ENCODE measurements at places on chromosomes 4 and X.

DNA sequence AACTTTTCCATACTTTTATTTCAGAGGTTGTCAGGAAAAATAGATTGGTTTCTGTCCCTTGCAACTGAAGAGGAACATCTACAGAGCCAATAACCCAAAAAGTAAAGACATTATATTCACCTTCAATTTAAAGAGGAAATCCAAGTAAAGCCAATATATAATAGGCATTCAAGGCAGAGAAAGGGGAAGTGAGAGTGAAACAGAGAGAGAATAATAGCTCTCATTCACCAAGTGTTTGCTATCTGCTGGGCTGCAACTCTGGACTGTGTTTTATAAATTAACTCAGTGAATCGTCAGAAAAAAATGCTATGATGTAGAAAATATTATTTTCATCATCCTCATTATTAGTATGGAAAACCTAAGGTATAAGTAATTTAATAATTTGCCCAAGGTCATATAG is 448.5 kb downstream of the TRAM1L1 start:
- H3K27ac ChIP-seq, result no peak overlapping the region
- DNase-seq, result no peak
- no peaks in the 10 kb centered on the region for H3K36me3 ChIP-seq
- no peaks in the 10 kb centered on the region for H3K27me3 ChIP-seq
- H3K4me3 ChIP-seq, result no peak overlapping the region

DNA sequence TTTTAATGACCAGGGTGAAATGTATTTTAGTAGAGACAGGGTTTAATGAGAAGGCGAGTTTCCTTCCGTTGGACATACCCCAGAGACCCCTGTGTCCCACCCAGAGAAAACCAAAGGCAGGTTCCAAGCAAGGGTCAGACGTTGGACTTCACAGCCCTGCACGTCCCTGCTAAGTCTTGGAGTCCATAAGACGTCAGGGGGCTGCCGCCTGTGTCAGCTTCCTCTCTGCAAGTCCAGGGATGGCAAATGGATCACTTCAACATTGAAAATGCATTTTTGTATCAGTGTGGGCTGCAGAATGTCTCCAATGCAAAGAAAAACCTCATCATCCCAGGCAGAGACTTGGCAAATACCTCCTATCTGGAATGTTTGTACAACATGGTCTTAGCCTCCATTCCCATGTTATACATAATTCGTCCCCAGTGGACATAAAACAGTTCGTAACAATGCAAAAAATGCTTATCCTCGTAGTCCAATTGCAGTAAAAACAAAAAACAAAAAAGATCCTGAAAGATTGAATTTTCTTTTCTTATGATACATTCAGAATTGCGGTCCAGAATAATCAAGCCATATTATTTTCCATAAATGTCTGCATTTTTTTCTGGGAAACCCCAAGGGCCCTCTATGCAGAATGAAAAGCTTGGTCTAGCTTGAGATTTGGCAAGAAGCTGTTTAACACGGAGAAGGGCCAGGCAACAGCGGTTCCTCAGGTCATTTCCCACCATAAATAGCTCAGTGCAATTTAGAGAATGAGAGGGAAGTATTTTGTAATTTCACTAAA is 190.9 kb downstream of the SHOX start:
- no peak overlapping the region for H3K4me3 ChIP-seq
- H3K36me3 ChIP-seq, result no peaks in the 10 kb centered on the region
- DNase-seq, result no peak
- no peaks in the 10 kb centered on the region for H3K4me1 ChIP-seq

- H3K36me3 ChIP-seq, result no peaks in the 10 kb centered on the region
- no peak overlapping the region for H3K4me3 ChIP-seq
- no peak overlapping the region for H3K27ac ChIP-seq
- no peaks in the 10 kb centered on the region for H3K27me3 ChIP-seq
- H3K4me1 ChIP-seq, result no peaks in the 10 kb centered on the region
Observed at GRCh38 chr4:87932718-87933141, 42.8 kb upstream of the SPP1 start.

- H3K4me3 ChIP-seq, result no peak overlapping the region
- no peak overlapping the region for H3K27ac ChIP-seq
- peaks cover 2% of the 10 kb centered on the region for H3K4me1 ChIP-seq
- no peaks in the 10 kb centered on the region for H3K36me3 ChIP-seq
Observed at GRCh38 chr4:182978152-182978827, 61.1 kb upstream of the DCTD start.

DNA sequence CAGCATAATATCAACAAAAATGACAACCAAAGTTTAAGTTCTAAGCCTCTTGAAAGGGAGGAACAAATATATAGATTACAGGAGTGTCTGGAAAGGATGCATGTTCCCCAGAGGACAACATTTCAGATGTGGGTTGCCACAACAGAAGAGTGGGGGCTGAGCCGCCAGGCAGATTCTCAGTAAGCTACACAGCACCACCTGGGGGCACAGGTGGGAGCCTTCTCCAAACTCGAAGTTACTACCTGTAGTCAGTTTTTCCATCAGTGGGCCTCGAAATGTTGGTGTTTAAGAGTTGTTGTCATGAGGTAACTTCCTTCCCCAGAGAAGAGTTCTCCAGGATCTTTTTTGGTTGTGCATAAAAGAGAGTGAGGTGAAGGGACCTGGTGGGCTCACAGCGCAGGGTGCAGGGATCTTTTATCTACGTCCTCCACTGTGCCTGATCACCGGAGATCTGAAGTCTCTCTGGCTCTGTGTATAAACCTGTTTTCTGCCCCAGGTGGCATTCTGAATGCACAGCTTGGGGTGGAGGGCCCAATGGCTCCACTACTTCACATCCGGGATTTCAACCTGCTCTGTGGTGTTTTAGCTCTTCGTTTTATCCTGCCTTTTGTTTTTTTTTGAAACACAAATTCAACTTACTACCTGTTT is 58.4 kb upstream of the STS start:
- no peak for DNase-seq
- no peaks in the 10 kb centered on the region for H3K4me1 ChIP-seq
- H3K4me3 ChIP-seq, result no peak overlapping the region
- H3K36me3 ChIP-seq, result no peaks in the 10 kb centered on the region
- H3K27ac ChIP-seq, result no peak overlapping the region
- no peaks in the 10 kb centered on the region for H3K27me3 ChIP-seq

GRCh38 chr4:52959541-52959940 is 97.4 kb downstream of the RASL11B start:
- no peak overlapping the region for H3K27ac ChIP-seq
- peaks cover 24% of the 10 kb centered on the region for H3K4me1 ChIP-seq
- no peaks in the 10 kb centered on the region for H3K27me3 ChIP-seq

GRCh38 chr4:101944649-101945048 is 154.1 kb downstream of the BANK1 start:
- no peak overlapping the region for H3K4me3 ChIP-seq
- no peak for DNase-seq
- H3K36me3 ChIP-seq, result no peaks in the 10 kb centered on the region
- H3K4me1 ChIP-seq, result peaks cover 1% of the 10 kb centered on the region

GRCh38 chr4:128560754-128561495 is 248.6 kb upstream of the JADE1 start:
- no peak for DNase-seq
- H3K27me3 ChIP-seq, result no peaks in the 10 kb centered on the region
- H3K27ac ChIP-seq, result no peak overlapping the region
- H3K36me3 ChIP-seq, result no peaks in the 10 kb centered on the region

- no peak overlapping the region for H3K4me3 ChIP-seq
- H3K27ac ChIP-seq, result no peak overlapping the region
- H3K4me1 ChIP-seq, result no peaks in the 10 kb centered on the region
- no peaks in the 10 kb centered on the region for H3K36me3 ChIP-seq
- DNase-seq, result no peak
Observed at GRCh38 chrX:4249401-4249800, 536.0 kb upstream of the PRKX start.

DNA sequence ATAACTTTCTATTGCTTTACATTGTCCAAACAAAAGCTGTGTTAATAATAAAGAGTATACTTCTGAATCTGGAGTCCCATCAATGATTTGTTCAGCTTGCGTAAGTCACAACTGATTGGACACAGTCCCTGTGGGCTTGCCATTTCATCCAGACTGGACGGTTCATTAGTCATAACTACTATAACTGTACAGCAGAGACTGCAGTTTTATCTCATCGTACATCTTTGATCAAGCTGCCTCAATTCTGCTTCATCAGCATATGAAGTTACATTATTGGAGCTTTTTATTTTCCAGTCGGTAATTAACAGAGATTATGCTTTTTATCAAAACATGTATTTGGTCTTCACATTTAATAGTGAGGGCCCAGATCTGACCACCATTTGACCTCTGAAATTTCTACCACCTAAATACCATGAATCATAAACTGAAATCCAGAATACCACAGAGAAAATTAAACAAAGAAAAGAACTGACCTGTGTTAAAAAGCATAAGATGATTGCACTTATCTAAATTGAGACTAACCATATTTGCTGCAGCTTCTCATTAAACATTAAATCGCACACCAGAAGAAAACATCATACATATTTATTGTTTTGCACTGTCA is 12.5 kb upstream of the MAB21L2 start:
- H3K27me3 ChIP-seq, result no peaks in the 10 kb centered on the region
- H3K27ac ChIP-seq, result no peak overlapping the region
- no peak for DNase-seq
- no peaks in the 10 kb centered on the region for H3K36me3 ChIP-seq
- no peak overlapping the region for H3K4me3 ChIP-seq
